ENCODE measurements at places on chromosomes 11 and 22. TPM values are rescaled to one million over a fixed set of nuclear protein-coding genes. Genes with fewer than 3 reads are reported as not detected.

The LRRC4C gene
- total RNA-seq: not detected

The MMP12 gene
- total RNA-seq: not detected

The CHEK1 gene
- 58.9 TPM for total RNA-seq

The ZPR1 gene
- total RNA-seq: 41.5 TPM

The XRCC6 gene
- 406 TPM for total RNA-seq

The CHRM1 gene
- total RNA-seq: not detected

The MMP7 gene
- 0.57 TPM for total RNA-seq

The XBP1 gene
- 150 TPM for total RNA-seq

The GTSE1 gene
- 45.3 TPM for total RNA-seq

The SLC17A6 gene
- not detected for total RNA-seq
